ENCODE measurements at places on chromosomes 12 and 14.

GRCh38 chr12:98838231-98838647 lies 193.1 kb downstream of the APAF1 start:
- DNase-seq = no peak

- no peak for DNase-seq
Observed at GRCh38 chr12:90167518-90168208, 459.0 kb upstream of the ATP2B1 start.

GRCh38 chr12:56632701-56633467 lies 2.8 kb upstream of the BAZ2A start:
- no peak for DNase-seq

- DNase-seq = no peak
Observed at GRCh38 chr12:109418848-109419480, 58.1 kb downstream of the KCTD10 start.

DNA sequence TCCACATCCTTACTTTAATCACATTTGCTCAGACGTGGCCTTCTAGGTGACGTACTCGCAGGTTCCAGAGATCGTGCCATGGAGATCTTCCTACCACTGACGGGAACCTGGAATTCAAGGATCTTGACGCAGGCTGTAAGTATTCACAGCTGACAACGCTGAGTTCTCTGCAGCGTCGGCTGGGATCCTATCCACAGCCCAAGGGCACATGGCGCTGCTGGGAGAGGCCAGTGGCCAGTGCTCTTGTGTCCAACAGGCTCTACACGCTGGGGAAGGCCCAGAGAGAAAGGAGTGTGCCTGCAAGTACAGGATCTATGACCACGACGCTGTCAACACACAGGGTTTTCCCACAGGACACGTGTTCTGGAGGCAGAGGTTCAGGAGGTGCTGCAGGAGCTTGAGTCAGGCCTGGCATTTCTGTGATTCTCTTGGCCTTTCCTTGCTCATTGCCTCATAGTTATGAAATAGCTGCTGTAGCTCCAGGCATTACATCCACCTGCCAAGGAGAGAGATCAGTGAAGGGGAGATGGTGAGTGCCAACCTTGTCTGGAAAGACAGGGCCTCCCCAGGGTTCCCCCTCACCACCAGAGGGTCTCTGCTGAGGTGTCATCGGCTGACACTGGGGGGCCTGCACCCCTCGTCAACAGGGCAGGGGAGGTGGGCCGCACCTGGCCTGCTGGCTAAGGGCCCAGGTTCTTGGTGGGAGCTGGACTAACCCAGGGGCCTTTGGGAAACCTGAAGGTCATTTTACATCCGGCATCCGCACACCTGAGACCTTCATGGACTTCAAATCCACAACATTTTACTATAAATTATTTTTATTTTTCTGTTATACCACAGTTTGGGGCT lies 21.3 kb downstream of the LRCOL1 start:
- no peak for DNase-seq

DNA sequence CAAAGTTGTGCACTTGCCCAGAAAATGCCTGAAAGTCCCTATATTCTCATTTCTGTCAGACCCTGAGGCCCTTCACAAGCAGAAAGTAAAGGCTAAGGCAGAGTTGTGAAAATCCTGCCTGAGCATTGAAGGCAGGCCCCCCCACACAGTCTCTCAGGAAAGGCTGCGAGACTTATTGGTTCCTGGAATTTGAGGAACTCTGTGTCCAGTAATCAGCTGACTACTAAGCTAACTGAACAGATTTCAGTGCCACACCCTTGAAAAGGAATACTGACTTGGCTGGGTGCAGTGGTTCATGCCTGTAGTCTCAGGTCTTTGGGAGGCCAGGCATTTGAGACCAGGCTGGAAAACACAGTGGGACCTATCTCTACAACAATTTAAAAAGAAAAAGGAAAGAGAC lies 21.1 kb upstream of the PPP2R5E start:
- DNase-seq = no peak

GRCh38 chr14:32531942-32532515 lies 202.9 kb downstream of the AKAP6 start:
- no peak for DNase-seq

DNA sequence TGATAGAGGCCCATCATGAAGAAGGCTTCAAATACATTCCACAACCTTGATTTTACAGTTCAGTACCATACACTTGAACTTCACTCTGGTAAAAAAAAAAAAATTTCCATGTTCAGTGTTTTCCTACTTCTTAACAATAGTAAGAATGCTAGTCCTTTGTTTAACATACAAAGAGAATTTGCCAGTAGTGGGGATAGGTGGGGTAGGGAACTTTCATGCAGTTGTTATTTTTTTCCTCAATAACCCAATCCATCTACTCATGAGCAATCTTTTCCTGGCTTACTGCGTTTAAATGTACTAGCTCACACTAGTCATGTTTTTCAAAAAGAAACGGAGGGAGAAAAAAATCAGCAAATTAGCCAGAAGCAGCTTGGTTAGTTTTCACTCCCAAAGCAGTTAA lies 206.1 kb downstream of the PRKD1 start:
- no peak for DNase-seq

- no peak for DNase-seq
Observed at GRCh38 chr12:5733136-5733755, 211.8 kb downstream of the ANO2 start.

DNA sequence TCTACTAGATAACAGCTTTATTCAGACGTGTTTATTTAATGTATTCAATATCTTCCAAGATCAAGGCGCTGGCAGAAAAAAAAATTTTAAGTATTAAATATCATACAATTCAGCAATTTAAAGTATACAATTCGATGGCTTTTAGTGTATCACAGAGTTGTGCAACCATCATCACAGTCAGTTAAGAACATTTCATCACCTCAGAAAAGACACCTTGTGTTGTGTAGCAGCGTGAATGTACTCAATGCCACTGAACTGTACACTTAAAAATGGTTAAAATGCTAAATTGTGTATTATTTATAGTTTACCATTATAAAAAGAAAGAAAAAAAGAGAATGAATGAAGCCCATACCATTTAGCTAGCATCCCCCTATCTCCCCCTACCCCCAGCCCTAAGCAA lies 96.4 kb downstream of the RIN3 start:
- DNase-seq = no peak

DNA sequence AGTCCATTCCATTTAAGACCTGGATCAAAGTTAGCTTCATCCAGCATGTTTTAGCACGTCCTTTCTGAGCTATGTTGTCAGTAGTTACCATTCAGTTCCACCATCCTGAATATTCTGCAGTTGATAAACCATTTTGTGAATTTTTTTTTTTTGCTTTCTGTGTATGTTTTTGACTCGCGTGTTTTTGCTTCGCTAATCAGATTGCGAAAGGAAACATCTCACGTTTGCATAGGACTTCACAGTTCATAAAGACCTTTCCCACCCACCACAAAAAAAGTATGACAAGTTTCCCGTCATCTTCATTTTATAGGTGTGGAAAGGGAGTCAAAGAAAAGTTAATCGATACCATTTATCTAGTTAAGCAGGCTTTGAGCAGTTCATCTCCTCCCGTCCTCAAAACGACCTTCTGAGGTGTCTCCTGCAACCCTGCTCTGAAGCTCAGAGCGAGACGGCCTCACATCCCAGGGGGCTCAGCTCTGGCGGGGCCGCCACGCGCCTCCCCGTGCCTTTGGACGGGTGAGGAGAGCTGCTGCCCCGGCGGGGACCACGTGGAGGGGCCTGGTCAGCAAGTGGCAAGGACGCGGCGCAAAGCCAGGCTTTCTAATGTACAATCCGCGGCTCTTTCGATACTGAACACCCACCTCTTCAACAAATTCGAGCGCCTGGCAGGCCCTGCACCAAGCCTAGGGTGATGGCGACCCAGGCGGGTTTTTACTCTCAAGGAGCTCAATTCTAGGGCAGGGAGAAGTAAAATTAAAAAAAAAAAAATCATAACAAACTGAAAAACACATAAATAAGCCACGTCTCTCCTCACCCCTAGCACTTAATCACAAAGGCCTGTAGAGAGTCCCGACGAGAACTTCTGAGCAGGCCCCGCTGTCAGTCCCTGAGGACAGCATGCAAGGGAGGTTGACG lies 988 bp upstream of the TMEM263 start:
- peak; percentile 24 for DNase-seq

DNA sequence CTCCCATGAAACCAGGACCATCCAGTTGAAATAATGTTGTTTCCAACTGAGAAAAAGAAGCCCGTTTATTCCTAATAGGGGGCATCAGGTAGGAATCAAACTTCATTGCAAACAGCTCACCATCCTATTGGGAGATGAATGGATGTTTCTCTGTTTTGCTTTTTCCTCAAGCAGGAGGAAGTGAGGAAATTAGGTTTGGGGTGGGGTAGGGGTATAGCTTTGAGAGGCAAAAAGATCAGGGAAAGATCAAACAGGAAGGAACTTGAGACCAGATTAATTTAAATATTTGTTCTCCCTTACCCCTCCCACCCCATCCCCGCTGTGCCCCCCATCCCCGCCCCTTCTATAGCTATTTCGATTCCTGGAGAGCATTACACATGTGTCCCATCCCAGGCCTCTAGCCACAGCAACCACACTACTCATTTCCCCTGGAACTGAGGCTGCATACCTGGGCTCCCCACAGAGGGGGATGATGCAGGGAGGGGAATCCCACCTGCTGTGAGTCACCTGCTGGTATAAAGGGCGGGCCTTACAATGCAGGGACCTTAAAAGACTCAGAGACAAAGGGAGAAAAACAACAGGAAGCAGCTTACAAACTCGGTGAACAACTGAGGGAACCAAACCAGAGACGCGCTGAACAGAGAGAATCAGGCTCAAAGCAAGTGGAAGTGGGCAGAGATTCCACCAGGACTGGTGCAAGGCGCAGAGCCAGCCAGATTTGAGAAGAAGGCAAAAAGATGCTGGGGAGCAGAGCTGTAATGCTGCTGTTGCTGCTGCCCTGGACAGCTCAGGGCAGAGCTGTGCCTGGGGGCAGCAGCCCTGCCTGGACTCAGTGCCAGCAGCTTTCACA lies at the start of gene IL23A:
IL23A (plus strand) TSS at position 577 of the 850 bp plus-strand sequence; CDS start at position 738, 161 bp downstream.
- DNase-seq = peak; percentile 95

Measured in natural killer cell (primary cell).